ENCODE measurements at places on chromosomes 4 and X. TPM values are rescaled to one million over a fixed set of nuclear protein-coding genes. Genes with fewer than 3 reads are reported as not detected.

PRDM8 gene
- 0.07 TPM for total RNA-seq

STPG2 gene
- total RNA-seq, result 0.77 TPM

FAM47E gene
- total RNA-seq, result 0.73 TPM

KIF4A gene
- total RNA-seq, result 4.5 TPM

Measured in chondrocyte (in vitro differentiated cells).